ENCODE measurements at places on chromosomes 4 and X.

DNA sequence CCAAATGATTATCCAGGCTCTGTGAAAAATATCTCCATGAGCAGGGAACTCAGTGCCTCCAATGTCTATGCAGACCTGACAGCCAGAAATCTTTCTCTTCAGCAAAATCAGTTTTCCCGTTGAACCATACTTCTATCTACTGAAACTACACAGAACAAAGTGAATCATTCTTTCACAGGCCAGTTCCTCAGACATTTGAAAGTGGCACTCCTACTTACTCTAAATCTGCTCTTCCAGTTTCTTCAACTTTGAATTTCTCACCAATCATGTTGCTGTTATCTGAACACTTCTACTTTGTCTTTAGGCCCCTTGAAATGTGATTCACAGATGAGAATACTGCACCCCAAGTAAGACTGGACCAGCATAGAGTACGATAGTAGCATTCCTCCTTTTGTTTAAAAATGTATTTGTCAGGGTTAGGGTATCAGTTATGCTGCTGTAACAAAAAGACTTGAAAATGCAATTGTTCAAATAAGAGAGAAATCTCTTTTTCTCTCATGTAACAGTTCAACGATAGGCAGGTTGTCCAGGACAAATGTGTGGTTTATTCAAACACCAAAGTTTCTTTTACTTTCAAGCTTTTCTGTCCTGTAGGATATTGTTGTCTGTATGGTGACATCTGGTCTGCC, 210.6 kb upstream of the KLF3 start:
- no peaks in the 10 kb centered on the region for H3K36me3 ChIP-seq
- H3K27ac ChIP-seq, result no peak overlapping the region
- DNase-seq, result no peak
- H3K4me3 ChIP-seq, result no peak overlapping the region

- no peak overlapping the region for H3K27ac ChIP-seq
- H3K4me1 ChIP-seq, result no peaks in the 10 kb centered on the region
- no peak for DNase-seq
- H3K36me3 ChIP-seq, result no peaks in the 10 kb centered on the region
- H3K27me3 ChIP-seq, result no peaks in the 10 kb centered on the region
Observed at GRCh38 chrX:94831364-94831763, 1157.4 kb downstream of the FAM133A start.

DNA sequence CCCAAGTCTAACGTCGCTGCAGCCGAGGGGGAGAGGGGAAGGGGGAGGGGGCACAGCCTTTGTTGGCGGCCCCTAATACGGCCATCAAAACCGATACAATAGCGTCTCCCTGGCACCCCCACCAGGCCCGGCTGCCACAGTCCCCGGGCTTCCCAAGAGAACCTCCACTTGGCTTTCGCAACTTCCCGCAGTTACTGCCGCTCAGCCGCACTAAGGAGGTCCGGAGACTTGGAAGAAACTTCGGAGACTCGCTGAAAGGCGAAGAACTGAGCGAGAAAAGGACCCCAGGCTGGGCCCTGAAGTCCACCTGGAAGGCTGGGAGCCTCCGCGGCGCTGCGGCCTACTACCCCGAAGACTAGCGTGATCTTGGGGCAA, 2.8 kb downstream of the NKX6-1 start:
- H3K4me1 ChIP-seq, result peaks cover 8% of the 10 kb centered on the region
- no peak overlapping the region for H3K27ac ChIP-seq
- peak overlapping the region; percentile 58 for H3K4me3 ChIP-seq
- H3K27me3 ChIP-seq, result peaks cover 83% of the 10 kb centered on the region
- DNase-seq, result no peak

GRCh38 chr4:82715731-82716617, 82.6 kb downstream of the SCD5 start:
- no peak for DNase-seq
- no peak overlapping the region for H3K27ac ChIP-seq
- no peaks in the 10 kb centered on the region for H3K36me3 ChIP-seq
- H3K27me3 ChIP-seq, result no peaks in the 10 kb centered on the region
- H3K4me1 ChIP-seq, result no peaks in the 10 kb centered on the region
- H3K4me3 ChIP-seq, result no peak overlapping the region

DNA sequence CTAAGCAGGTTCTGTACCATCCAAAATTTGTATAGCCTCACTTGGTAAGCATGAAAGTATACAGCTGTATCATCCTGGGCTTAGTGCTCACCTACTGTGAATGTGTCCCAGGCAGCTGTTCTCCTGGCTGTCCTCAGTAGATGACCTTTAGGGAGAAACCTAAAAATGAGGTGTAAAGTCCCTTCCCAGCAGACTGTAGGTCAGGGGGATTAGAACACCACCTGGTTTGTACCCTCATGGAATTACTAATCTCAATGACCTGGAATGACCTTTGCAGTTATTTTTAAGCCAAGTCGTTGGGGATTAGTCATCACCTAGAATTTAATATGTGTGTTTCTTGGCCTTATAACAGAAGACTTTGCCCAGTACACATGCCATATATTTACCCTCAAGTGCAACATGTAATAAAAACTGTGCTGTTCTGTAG, 39.1 kb upstream of the MBTPS2 start:
- no peak overlapping the region for H3K4me3 ChIP-seq
- no peaks in the 10 kb centered on the region for H3K27me3 ChIP-seq
- no peaks in the 10 kb centered on the region for H3K4me1 ChIP-seq
- H3K27ac ChIP-seq, result no peak overlapping the region
